PC-3 (cell line): ENCODE measurements at places on chromosomes 12 and 14.
A peak's percentile ranks its signal among the peaks of the same experiment; 100 is the strongest.

DNA sequence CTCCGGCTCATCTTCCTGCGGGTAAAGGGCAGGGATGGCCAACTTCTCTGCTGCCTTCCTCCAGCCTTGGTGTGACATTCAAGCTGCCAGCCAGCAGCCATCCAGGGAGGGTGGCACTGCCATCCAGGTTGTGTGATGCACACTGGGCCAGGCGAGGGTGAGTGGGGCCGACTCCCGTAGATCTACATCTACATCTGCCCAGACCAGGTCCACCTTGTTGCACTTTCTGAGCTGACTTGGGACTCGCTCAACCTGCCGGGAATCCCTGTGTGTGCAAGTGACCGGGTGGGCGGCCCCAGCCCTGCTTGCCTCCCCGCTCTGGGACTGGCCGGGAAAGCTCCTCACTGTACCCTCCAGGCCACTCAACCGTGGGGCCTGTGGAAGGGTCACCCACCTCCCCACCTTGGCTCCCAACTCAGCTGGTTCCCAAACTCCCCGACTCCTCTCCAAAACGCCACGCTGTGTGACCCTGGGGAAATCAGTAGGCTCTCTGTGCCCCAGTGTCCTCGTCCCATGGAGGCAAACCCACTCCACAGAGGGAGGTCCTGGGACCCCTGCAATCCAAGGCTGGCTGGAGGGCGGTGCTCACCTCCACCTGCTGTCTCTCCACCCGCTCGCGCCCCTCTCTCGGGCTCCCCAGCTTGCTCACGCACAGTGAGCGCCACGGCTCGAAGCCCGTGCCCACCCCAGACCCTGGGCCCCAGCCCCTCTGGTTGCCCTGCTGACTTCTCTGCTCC, 14.7 kb downstream of the JAG2 start:
- no peaks in the 10 kb centered on the region for H3K36me3 ChIP-seq
- no peak overlapping the region for H3K27ac ChIP-seq
- no peak for DNase-seq
- no peak overlapping the region for H3K4me3 ChIP-seq
- H3K4me1 ChIP-seq = no peaks in the 10 kb centered on the region

DNA sequence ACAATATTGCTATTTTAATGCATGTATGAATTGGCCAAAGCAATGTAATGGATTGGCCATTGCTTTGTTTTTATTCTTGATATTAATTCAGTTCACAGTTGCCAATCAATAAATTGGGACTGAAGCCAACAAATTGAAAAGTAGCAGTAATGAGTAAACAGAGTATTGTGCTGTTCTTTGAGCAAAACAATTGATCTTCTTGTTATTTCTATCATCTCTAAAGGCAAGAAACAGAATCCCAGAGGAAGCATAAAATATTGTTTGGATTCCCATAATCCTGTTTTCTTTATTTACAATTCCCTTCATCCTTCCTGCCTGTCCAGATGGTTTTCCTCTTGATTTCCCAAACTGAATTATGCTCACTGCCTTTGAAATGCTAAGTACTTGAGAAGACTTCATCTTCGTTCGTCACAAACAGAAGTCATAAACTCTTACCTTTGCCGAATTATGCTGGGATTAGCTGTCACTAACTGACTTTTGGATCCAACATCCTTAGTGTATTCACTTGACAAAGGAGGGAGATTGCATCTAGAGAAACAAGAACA, 85.9 kb downstream of the ST8SIA1 start:
- H3K36me3 ChIP-seq = no peaks in the 10 kb centered on the region
- H3K4me3 ChIP-seq = no peak overlapping the region
- no peak overlapping the region for H3K27ac ChIP-seq
- H3K27me3 ChIP-seq = peaks cover 2% of the 10 kb centered on the region; the same call in 1 of the 2 replicates

GRCh38 chr14:103250874-103251273, 83.2 kb upstream of the EIF5 start:
- H3K4me3 ChIP-seq = no peak overlapping the region
- peaks cover 33% of the 10 kb centered on the region for H3K4me1 ChIP-seq
- H3K27ac ChIP-seq = peak overlapping the region; percentile 54
- DNase-seq = peak; percentile 56
- H3K36me3 ChIP-seq = no peaks in the 10 kb centered on the region

DNA sequence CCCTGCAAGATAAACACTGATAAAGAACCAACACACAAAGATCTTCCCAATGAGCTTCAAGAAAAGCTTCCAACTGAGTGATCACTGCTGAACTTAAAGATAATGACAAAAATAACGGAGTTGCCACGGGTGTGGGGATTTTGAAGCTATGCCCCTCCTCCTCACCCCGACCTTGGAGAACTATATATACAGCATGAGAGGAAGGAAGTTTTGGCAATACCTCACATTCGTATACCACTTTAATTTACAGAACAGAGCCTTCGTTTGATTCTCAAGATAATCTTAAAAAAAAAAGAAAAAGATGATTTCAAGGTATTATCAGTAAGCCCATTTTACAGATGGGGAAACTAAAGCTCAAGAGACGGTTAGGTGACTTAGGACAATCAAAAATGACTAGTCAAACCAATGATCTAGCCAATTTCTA, 715 bp downstream of the NEK9 start:
- DNase-seq = no peak
- no peaks in the 10 kb centered on the region; the same call in 1 of the 2 replicates for H3K36me3 ChIP-seq
- peak overlapping the region; percentile 82 for H3K4me3 ChIP-seq
- H3K4me1 ChIP-seq = peaks cover 37% of the 10 kb centered on the region

- peak; percentile 80 for DNase-seq
- H3K27ac ChIP-seq = no peak overlapping the region
- no peak overlapping the region for H3K4me3 ChIP-seq
- peaks cover 24% of the 10 kb centered on the region for H3K4me1 ChIP-seq
- no peaks in the 10 kb centered on the region for H3K27me3 ChIP-seq
Measured at GRCh38 chr12:116116650-116117424, 160.7 kb downstream of the MED13L start.

DNA sequence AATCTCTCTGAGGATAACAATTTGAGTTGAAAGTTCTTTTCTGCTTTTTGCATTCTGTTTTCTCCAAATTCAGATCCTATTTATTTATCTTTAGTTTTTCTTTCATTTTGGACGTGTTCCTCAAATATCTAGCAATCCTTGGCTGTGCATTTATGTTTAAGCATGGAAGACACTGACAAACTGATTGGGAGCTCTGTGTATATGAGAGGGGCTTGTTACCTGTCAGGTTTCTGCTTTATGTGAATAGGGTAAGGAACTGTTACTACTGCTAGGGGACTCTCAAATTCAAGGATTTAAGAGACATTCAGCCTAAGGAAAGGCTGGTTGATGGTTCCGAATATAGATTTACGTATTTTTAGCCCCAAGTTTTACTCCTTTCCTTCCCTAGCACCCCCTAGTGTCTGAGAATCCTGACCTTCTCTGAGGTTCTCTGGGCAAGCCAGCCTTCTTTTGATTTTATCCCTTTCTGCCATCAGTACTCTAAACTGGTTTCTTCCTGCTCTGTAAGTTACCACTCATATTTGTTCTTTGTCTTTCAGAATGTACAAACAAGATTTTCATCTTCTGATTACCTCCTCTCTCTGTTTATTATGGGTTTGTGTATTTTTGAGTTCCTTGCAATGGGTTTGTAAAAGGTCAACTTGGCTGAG, 30.5 kb downstream of the YLPM1 start:
- H3K4me3 ChIP-seq = no peak overlapping the region
- no peak overlapping the region for H3K27ac ChIP-seq
- peaks cover 15% of the 10 kb centered on the region; the same call in 1 of the 2 replicates for H3K36me3 ChIP-seq
- no peaks in the 10 kb centered on the region for H3K4me1 ChIP-seq

- H3K27ac ChIP-seq = no peak overlapping the region
- H3K27me3 ChIP-seq = peaks cover 9% of the 10 kb centered on the region; the same call in 1 of the 2 replicates
- no peaks in the 10 kb centered on the region for H3K4me1 ChIP-seq
- H3K36me3 ChIP-seq = no peaks in the 10 kb centered on the region
- no peak for DNase-seq
- no peak overlapping the region for H3K4me3 ChIP-seq
Measured at GRCh38 chr14:62734831-62735230, 310.4 kb downstream of the KCNH5 start.
